Right lobe of liver (tissue), 6 donors: ENCODE measurements at places on chromosomes 11 and 22.

- DNase-seq, result no peak
Measured at GRCh38 chr11:93646399-93646798, 15.1 kb upstream of the CEP295 start.

GRCh38 chr11:132559331-132560036, 972.8 kb downstream of the OPCML start:
- DNase-seq, result no peak

DNA sequence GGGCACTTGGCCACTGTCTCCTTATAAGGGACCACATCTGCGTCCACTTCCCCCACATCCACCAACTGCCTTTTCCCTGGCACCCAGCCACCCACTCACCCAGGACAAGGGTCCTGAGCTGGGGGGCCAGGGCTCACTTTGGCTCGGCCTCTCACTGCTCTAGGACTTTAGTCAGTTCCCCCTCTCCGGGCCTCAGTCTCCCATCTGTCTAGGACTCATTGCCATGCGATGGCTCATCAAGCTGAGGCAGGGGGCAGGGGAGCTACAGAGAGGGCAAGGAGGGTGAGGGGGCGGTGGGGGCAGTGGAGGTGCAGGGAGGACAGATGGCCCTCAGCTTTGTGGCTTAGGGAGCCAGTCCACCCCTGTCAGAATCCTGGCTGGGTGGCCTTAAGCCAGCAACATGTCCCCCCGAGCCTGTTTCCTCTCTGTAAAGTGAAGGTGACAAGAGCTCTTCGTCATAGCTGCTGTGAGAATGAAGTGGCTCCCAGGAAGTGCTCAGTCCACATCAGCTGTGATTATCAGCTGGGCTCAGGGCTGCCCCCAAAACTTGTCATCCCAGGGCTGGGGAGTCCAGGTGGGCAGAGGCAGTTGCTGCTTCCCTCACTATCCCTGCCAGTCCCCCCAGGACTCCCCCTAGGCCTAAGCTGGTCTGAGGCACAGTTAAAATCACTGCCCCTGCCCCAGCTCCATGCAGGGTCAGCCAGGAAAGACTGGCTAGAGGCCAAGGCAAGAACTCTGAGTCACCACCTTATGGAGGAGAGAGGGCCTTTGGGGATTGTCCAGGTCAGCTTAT, 14.9 kb downstream of the RAC2 start:
- DNase-seq, result no peak

DNA sequence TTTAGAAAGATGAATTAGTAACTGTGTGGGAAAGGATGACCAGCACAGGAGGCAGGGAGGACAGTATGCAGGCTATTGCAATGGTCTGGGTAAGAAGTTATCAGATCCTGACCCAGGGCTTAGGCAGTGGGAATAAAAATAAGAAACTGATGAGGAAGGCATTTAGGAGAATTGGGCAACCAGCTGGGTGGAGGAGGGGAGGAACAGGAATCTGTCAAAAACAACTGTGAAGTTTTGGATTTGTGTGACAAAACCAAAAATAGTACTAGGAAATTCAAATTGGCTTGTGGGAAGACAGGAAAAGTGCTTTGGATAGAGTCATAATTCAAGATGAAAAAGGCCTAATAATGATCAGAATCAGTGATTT, 27.9 kb downstream of the MMP13 start:
- no peak for DNase-seq

DNA sequence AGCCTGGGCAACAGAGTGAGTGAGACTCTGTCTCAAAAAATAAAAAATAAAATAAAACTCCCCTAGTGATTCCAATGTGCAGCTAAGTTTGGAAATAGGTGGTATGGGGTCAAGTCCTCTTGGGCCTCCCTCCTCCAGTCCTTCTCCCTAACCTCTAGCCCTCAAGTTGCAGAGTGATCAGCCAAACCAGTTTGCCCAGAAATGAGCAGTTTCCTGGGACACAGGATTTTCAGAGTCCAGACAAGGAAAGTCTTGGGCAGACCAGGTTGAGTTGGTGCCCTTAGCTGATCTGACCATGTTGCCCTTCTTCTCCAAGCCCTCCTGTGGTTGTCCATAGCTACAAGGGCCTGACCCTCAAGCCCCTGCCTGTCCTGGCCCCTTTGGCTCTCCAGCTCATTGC, 7.9 kb downstream of the TCN2 start:
- no peak for DNase-seq

GRCh38 chr22:26398741-26399153, 30.3 kb upstream of the ASPHD2 start:
- peak; percentile 25 for DNase-seq

- no peak for DNase-seq
Measured at GRCh38 chr11:126603486-126603885, 248.0 kb downstream of the ST3GAL4 start.

- DNase-seq, result no peak
Measured at GRCh38 chr11:101582236-101582988, 1.4 kb downstream of the TRPC6 start.

DNA sequence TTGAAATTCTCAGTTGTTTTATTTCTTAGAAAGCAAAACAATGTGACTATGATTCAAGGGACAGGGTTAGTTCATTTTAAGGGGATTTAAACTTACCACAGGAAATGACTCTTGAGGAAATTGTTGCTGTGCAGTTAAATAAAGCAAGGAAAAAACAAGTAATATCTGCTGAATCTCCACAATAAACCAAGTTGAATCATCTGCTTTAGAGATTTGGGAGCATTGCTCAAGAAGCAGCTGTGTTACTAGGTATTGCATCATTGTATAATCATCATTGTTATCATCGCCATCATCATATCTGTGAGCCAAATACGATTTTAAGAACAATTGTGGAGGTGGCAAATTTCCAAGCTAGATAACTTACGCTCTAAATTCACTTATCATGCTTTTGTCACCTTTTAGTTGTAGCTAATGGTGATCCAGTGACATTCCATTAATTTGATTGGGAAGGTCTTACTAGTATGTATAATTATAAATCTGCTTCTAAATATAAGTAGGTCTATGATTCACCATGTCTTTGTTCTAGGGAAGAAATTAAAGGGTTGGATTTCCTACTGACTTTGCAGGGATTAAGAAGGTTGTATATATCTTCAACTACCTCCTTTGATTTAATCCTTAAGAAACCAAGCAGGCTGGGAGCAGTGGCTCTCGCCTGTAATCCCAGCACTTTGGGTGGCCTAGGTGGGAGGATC, 19.9 kb downstream of the MMP10 start:
- DNase-seq, result no peak

GRCh38 chr11:98940913-98941312, 79.8 kb upstream of the CNTN5 start:
- no peak for DNase-seq

GRCh38 chr22:46087816-46088277, 62.5 kb upstream of the PPARA start:
- DNase-seq, result peak; percentile 93

- DNase-seq, result no peak
Measured at GRCh38 chr22:31919730-31920129, 24.6 kb upstream of the YWHAH start.

DNA sequence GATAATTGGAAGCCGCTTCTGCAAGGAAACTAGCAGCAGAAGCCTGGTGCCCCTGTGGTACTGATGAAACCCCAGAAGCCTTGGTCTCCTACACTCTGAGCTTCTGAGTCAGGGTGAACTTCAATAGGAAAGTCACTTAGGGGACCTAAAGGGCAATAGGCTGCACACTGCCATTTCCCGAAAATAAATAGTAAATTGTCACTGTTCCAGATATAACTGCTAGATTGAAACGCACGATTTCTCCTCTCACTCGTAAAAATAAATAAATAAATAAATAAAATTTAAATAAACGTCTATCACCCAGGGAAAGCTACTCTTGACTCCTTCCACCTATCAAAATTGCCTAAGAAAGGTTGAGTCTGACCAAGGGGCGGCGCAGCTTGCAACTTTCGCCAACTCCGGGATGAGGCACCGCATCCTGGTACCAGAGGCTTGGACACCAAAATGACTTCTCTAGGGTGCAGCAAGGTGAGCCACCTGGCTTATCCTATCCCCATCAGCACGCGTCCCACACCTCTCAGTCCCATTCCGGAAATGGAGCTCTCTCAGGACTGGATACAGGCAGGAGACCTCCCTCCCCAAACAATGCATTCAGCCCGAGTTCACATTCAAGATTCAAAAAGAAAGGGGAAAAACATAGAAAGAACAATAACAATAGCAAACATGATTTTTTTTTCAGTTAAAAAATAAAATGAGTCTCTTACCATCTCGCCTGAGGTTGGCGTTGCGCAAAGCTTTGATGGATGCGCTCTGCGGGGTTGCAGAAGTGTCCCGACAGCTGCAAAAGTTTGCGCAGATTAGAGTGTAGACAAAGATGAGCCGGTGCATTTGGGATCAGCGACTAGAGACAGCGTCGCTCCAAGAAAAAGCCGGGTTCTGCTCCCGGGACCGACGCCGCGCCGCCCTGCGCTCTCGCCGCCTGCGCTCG, 583 bp downstream of the PDGFD start:
- no peak for DNase-seq

DNA sequence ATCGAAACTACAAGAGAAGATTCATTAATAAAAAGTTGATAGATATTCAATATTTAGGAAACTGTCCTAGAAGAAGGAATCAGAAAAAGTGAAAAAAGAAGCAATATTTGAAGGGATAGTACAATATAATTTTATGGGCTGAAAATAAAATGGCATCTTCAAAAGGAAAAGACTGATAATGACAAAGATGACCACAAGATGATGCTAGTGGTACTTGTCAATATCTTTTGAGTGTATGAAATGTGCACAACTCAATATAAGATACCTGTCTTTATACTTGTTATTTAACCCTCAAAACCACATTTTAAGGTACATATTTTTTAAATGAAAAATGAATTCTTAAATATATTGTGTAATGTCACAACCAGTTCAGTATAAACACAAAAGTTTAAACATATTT, 1059.6 kb upstream of the RAG2 start:
- no peak for DNase-seq

DNA sequence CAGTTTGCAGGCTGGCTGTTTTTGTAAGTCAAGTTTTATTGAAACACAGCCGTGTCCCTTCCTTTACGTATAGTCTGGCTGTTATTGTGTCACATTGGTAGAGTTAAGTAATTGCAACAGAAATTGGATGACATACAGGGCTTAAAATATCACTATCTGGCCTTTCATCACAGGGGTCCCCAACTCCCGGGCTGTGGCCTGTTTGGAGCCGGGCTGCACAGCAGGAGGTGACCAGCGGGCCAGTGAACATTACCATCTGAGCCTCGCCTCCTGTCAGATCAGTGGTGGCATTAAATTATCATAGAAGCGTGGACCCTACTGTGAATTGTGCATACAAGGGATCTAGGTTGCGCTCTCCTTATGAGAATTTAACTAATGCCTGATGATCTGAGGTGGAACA, 31.7 kb downstream of the EXT2 start:
- DNase-seq, result no peak

DNA sequence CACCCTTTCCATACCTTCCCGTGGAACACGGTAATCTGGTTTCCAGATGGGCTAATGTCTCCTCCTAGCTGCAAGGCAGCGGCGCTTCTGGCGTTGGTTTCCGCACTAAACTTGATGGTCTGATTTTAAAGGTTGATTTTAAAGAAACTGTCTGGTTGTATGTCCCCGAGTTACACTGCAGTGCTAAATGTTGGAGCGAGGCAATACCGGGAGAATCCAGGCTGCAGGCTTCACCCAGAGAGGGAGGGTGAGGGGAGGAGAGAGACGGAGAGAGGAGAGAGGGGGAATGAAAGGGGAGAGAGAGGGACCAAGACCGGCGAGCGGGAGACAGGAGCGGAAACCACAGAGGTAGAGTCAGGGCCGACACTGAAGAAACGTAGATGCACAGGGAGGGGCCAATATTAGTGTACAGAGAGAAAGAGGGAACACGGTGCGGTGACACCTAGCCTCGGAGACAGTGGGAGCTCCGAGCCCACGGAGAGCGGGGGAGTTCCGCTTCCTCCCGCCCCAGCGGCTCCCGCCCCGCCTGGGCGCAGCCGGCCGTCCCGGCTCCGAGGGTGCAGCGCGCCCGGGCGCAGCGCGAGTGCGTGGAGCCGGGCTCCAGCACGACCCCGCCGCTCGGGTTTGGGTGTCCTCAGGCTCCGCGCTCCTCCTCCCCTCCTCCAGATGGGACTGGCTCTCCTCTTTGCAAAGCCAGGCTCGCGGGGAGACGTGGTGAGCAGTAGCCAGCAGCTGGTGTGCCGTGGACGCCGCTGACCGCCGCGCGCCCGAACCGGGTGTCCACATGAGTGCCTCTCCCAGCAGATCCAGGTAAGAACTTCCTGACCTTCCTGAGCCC, 71.9 kb upstream of the GRAMD1B start:
- DNase-seq, result peak; percentile 17

DNA sequence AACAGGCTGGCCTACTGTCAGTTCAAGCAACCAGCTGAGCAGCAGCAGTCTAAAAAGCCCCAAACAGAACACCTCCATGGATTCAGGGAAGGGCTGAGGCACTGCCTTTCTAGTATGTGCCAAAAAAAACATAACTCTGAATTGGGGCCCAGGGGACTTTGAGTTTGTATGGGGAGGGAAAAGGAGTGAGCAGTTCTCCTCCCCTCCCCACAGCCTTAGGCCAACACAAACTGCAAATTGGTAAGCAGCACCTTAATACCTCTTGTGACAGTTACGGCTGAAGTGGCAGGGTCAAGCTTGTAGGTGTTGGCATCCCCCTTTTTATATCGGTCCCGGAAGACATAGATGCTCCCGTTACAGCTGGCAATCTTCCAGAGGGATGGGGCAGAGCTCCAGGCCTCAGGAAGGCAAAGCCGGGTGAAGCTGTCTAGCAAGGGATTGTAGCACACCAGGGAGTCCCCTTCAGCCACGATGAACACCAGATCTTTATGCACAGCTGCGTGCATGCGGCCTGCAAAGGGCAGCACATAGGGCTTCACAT, 6.0 kb downstream of the KBTBD4 start:
- DNase-seq, result peak; percentile 80

- no peak for DNase-seq
Measured at GRCh38 chr11:4704054-4704789, at the start of gene MMP26. Gene MMP26, plus strand, starts transcription at chr11:4704784.

DNA sequence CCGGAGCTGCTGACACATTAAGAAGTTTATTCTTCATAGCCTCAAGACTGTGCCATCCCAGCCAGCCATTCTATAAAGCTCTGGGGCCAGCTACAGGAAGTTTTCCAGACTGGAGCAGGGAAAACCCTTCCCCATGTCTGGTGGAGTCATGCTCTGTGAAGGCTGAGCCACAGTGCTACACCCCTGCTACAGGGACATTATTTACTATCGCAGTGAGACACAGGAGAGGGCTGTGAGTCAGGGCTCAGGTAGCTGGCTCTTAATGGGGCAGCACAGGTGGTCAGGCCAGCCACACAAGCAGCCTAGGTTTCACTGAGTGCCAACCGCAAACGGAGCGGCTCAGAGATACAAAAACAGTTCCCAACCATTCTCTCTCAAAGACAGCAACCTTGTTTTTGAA, 12.1 kb downstream of the HPS4 start:
- no peak for DNase-seq
